ENCODE measurements at places on chromosomes 2 and 18. TPM values are rescaled to one million over a fixed set of nuclear protein-coding genes. Genes with fewer than 3 reads are reported as not detected.

Gene RNF152
- 9.6 TPM for total RNA-seq

Gene BOD1L2
- not detected for total RNA-seq

Gene ATP6V1C2
- total RNA-seq, result 6.0 TPM

Gene KIF5C
- total RNA-seq, result 6.2 TPM

Gene COBLL1
- 13.3 TPM for total RNA-seq

Gene ICOS
- total RNA-seq, result not detected

Gene ZNF396
- 0.21 TPM for total RNA-seq

Gene SLC8A1
- total RNA-seq, result 5.6 TPM

Gene GPR45
- total RNA-seq, result not detected

Gene ONECUT2
- total RNA-seq, result 0.11 TPM

Gene TEKT4
- not detected for total RNA-seq

Gene SERPINB12
- total RNA-seq, result 0.32 TPM

Gene INPP5D
- total RNA-seq, result 21.7 TPM

Gene GKN1
- 1.9 TPM for total RNA-seq

Gene SIX3
- not detected for total RNA-seq

Gene GDF7
- total RNA-seq, result 11.6 TPM

Gene TFCP2L1
- total RNA-seq, result 5.5 TPM

Gene VRK2
- 15.8 TPM for total RNA-seq

Gene SEPTIN10
- 59.0 TPM for total RNA-seq

Gene ALPP
- total RNA-seq, result not detected

Gene HOXD11
- total RNA-seq, result not detected

Gene IL1A
- not detected for total RNA-seq

Gene ANKAR
- total RNA-seq, result 0.75 TPM

Gene HAAO
- 7.2 TPM for total RNA-seq

Gene COL3A1
- total RNA-seq, result 411 TPM

Gene KRTCAP3
- not detected for total RNA-seq

Gene IL1B
- total RNA-seq, result not detected

Gene ABCG5
- total RNA-seq, result 4.0 TPM

Gene LOXHD1
- not detected for total RNA-seq

Gene ARHGEF4
- total RNA-seq, result 9.6 TPM

Gene DNAJC5G
- not detected for total RNA-seq

Gene CD302
- 30.9 TPM for total RNA-seq

Gene EIF2AK3
- total RNA-seq, result 6.5 TPM

Gene SLC9A4
- not detected for total RNA-seq

Measured in ascending aorta (tissue), 2 donors.